ENCODE measurements at places on chromosomes 5 and 9.

DNA sequence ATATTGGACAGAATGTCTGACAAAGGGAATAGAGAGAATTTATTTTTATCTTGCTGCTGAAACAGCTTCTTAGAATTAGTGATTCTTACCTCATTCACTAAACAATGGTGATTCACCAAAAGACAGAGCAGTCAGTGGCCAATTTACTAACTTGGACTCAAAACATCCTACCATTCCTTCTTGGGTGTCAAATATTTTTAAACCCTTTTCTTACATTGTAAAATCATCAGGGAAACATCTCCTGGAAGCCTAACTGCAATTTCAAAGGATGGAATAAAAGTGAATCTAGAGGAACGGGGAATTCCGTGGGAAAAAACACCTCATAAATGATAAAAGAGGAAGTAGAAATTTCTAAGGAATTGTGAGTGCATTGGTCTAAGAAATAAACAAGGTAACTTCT is 97.7 kb downstream of the LHFPL2 start:
- no peak for DNase-seq

GRCh38 chr5:43702815-43703214 is 99.8 kb downstream of the NNT start:
- DNase-seq: no peak

DNA sequence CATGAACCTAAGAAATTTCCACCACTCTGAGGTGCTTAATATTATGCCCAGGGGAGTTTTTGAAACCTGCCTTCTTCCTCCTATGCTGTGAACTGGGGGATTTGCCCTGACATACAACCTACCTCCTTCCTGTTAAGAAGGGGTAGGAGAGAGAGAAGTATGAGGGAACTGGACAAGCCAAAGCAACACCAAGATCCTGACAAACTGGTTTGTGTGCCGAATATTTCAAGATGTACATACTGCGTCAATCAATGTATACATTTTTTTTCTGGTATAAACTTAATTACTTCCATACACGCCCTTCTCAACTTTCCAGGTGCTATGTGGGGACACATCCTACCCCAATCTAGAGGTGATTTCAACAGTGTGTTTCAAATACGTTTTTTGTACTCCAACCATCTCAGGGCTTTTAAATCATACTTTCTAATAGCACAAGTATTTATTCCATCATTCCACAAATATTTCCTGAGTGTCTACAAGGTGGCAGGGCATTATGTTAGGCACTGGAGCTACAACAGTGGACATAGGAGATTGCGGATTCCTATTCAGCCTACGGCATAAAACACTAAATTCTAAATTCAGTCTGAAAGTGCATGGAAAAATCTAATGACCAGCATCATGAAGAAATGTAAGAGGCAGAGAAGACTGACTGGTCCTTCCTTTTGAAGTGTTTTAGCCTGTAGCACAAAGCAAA is 70.1 kb upstream of the IFNK start:
- DNase-seq: no peak

DNA sequence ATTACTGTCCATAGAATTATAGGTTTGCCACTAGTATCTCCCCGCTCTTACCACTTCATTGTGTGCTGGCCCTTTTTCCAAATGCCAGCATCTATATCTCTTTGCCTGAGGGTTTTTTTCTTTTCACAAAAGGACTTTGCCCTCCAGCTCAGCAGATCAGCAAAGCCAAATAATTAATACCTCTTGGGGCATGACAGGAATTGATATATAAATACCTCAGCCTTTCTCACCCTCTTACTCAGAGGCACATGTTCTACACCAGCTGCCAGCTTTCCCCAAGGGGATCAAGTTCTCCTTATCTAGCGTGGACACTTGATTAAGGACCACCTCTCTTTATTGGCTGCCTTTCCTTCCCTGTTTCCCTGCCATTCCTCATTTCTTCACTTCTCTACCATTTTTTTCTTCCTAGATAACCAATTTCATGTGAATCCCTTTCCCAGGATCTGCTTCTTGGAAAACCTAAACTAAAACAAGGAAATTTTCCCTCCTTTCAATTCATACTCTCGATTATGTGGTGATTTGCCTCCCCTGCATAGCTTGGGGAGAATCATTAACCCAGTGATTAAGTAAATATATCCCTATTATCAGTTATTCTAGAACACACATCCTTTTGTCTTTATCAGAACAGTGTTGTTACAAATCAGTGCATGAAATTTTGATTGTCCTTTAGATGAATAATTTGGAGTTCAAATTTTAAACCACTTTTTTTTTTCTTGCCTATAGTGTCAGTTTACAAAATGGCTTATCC is 6.9 kb upstream of the NUDT12 start:
- no peak for DNase-seq

DNA sequence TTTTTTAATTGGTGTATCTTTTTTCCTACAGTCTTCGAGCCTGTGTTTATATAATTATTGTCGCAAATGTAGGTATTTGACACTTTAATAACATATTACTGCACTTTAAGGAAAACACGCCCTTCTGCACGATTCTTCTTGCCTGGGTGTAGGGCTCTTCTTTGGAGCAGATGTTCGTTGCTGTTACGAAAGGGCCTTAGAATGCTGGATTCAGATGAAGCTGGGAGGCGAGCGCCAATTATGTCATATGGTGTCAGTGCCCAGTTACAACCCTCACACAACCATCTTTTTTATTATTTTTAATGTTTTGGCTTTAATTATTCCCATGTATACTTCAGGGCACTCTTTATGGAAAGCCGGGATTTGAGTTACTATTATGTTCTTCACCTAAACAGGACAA is 553.0 kb downstream of the EBF1 start:
- DNase-seq: no peak

GRCh38 chr5:140216478-140217074 is 41.6 kb downstream of the CYSTM1 start:
- DNase-seq: no peak

DNA sequence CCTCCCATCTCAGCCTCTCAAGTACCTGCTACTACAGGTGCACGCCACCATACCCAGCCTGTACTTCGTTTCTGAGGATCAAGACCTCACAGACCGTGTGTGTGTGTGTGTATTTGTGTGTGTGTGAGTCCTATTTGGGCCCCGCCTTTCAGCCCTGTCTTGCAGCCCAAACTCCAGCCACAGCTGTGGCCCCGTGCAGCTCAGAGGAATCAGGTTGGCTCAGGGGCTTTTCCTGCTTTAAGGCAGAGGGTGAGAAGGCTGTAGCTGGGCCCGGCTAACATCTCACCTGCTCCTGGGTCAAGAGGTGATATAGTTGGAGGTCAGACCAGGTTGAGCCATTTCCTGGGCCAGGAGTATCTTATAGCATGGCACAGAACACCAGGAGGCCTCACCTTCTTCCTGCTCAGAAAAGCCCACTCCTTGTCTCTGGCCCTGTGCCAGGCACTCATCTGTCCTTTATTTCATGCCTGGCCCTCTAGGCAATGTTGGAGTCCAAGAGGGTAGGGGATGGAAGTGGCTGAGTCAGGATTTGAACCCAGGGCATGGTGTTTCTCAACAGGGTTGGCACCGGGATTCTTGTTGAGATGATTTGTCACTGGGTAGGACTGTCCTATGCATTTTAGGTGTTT is 1.6 kb upstream of the PHYKPL start:
- DNase-seq: no peak

- no peak for DNase-seq
These were observed 765.3 kb upstream of the ADAMTS16 start for GRCh38 chr5:4374866-4375265.

DNA sequence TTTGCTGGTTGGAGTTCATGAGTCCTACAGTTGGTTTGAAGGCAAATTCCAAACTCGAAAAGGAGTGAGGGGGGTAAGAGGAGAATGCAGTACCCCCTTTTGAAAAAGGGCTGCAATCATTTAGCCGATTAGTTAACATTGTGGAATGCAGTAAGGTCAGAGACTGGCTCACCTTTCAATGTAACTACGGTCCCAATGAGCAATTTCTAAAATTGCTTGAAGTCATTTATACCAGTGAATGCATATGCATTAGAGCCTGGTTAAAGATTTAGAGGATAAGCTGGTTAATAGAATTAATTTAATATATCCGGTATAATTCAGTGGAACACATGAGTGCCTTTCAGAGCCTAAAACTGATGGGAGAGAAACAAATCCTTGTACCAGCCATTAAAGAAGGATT is 172.6 kb upstream of the PAPPA start:
- no peak for DNase-seq

DNA sequence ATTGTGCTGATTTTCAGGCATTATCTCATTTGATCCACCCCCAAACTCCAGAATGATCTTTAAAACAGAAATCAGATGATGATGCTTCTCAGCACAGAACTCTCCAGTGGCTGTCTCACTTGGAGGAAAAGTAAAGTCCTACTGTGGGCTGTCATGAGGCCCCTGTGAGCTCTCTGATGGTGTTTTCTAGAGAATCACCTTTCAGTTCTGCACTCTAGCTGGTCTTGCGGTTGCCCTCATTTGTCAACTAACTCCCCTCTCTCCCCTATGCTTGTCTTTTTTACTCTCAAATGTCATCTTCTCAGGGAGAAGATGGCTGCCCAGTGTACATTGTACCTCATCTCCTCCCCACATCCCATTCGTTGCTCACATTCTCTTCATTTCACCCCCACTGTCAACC is 295.8 kb downstream of the MLLT3 start:
- DNase-seq: no peak

- no peak for DNase-seq
These were observed 12.1 kb downstream of the PTGES2 start for GRCh38 chr9:128115187-128116103.

- no peak for DNase-seq
These were observed 649.5 kb downstream of the LRRC70 start for GRCh38 chr5:63228154-63228553.

DNA sequence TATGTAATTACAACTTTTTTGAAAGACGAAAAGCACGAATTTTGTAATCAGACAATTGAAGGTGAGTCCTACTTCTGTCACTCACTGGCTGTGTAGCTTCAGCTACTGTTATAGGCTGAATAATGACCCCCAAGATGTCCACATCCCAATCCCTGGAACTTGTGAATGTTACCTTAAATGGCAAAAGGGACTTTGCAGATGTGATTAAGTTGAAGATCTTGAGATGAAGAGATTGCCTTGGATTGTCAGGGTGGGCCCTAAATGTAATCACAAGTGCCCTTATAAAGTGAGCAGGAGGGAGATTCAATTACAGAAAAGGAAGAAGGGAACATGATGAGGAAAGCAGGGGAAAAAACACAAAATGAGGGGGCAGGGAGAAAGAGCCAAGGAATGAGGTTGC is 326.2 kb upstream of the MSX2 start:
- no peak for DNase-seq

GRCh38 chr5:86837610-86838009 is 219.9 kb downstream of the COX7C start:
- DNase-seq: no peak

- DNase-seq: no peak
These were observed 3.6 kb upstream of the SARDH start for GRCh38 chr9:133741716-133742115.

DNA sequence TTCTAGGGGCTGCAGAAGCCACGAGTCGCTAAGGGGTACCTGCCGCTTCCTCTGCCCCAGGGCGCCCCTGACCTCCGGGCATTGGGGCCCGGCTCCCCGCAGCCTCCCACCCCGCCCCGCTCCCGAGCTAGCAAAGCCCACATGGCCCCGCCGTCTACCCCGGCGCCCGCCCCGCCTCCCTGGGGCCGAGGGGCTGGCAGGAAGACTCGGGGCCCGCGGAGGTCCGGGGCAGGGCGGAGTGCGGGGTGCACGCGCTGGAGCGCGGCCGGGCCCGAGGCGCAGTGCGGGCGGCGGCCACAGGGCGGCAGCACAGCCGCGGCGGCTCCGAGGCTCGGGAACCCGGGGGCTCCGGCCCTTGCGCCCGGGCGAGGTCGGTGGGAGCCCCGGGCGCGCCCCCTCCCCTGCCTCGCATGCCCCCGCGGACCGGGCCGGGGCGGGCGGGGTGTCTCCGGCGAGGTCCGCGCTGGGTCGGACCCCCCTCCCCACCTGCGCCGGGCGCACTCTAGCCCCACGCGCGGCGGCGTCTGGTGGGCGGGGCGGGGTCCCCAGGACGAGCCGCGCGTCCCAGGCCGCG is 6.7 kb downstream of the NRARP start:
- no peak for DNase-seq

- DNase-seq: peak; percentile 18
These were observed 26.3 kb downstream of the SPZ1 start for GRCh38 chr5:80346055-80346454.

DNA sequence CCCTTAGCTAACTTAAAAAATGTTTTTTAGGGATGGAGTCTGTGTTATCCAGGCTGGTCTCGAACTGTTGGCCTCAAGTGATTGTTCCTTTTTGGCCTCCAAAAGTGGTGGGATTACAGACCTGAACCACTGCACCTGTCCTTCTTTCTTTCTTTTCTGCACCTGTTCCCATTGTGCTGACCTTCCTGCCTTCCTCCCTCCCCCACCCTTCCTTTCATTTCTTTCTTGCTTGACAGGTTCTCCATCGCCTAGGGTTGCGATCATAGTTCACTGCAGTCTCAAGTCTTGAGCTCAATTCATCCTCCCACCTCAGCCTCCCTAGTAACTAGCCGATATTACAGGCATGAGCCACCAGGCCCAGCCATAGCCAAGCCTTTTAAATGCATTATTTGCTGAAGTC is 20.6 kb downstream of the JMY start:
- no peak for DNase-seq

- no peak for DNase-seq
These were observed 6.6 kb downstream of the BRD9 start for GRCh38 chr5:886036-886435.

- no peak for DNase-seq
These were observed 23.6 kb upstream of the CERCAM start for GRCh38 chr9:128396970-128397613.

GRCh38 chr5:128395073-128395472 is 143.0 kb downstream of the FBN2 start:
- no peak for DNase-seq

DNA sequence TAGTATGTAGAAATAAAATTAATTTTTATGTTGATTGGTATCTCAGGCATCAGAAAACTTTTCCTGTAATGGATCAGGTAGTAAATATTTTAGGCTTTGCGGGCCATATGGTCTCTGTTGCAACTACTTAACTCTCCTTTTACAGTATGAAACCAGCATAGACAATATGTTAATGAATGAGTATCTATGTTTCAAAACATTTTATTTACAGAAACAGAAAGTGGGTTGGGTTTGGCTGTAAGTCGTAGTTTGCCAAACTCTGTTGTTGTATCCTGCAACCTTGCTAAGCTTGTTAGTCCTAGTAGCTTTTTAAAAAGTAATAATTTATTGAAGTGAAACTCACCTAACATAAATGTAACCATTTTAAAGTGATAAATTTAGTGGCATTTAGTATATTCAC is 132.1 kb downstream of the NR3C1 start:
- DNase-seq: no peak

DNA sequence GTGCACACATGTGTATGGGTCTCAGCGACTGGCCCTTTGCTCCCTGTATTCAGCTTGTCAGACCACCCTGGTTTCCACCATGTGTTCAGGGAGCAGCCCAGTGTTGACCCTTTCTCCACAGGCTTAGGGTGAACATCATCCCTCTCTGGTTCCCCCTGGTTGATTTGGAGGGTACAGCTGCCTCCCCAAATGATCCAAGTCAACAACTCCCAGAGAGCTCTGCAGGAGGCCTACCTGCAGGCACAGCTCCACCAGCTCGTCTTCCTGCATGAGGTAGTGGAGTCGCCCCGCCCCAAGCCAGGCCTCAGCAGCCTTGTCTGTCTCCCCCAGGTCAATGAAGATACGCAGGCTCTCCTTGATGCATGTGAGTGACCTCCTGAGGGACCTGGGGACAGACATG is 50.5 kb downstream of the SH3TC2 start:
- no peak for DNase-seq

- DNase-seq: no peak
These were observed 122.4 kb upstream of the NMUR2 start for GRCh38 chr5:152527358-152528052.

- DNase-seq: no peak
These were observed 6.2 kb downstream of the PDLIM4 start for GRCh38 chr5:132263548-132264261.

Data from midbrain (tissue), 1 donor.